ENCODE measurements at places on chromosomes 16 and 17.

DNA sequence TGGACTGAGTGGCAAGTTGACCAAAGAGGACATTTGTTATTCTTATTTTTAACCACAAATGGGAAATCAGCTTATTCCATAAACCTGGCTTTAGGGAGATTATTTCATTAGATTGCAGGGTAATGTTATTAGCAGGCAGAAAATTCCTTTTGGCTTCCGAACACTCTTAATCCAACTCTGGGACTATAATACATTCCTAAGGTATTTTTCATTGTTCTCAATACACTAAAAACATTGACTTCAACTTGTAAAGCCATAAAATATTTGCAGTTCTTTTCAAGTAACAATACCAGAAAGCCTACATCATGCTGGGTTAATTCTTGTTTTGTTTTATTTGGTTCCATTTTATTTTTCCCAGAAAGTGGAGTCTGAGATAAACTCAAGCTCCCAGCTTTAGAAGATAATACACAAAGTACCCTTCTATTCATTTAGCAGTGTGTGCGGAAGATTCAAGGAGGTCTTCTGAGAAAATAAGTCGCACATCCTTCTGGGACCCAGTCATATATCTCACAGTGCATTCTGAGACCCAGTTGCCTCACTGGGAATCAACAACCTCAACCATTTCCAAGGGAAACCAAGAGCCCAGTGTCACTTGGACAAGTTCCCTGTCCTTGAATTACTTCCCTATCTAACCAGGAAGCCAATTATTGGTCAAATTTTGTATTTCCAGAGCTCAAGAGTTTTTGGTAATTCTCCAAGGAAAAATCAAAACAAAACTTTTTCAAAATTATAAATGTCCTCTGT lies 389.6 kb upstream of the DYNLRB2 start:
- no peak for DNase-seq

GRCh38 chr17:57834146-57834741 lies 15.6 kb downstream of the MRPS23 start:
- peak; percentile 81 for DNase-seq

DNA sequence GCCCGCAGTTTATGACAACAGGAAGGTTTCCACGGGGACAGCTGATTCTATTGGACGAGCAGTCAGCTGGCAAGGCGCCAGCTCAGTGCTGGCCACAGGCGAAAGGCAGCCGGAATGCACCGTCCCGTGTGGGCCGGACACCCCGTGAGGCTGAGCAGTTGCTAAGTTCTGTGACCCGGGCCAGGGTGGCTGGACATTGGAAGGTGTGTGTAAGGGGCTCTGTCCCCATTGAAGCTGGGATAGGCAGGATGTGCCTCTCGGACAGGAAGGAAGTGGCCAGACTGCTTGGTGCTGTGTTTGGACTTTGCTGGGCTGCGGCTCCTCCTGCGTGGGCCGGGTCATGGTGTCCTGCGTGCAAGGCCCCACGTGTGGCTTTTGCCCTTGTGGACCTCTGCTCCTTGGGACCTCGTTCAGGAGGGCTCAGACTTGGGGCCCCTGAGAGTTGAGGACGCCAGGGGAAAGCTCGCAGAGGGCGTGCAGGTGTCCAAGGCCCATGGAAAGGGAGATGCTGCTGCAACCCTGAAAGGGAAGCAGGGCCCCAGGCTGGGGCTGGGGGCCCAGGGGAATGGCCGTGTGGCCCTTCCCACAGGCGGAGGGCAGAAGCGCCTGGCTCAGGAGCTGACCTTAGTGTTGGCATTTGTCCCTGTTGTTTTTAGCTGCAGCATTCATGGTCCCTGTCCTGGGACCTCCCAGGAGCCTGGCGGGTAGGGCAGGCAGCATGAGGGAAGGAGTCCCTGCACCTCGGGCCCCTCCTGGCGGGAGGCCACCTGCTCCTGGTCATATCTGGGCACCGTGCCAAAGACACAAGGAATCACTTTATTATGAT lies 10.0 kb downstream of the BAIAP2 start:
- DNase-seq = peak; percentile 96

- no peak for DNase-seq
These were observed 19.8 kb downstream of the FMNL1 start for GRCh38 chr17:45241328-45242028.

GRCh38 chr17:81479175-81480071 lies 33.2 kb downstream of the ACTG1 start:
- no peak for DNase-seq

DNA sequence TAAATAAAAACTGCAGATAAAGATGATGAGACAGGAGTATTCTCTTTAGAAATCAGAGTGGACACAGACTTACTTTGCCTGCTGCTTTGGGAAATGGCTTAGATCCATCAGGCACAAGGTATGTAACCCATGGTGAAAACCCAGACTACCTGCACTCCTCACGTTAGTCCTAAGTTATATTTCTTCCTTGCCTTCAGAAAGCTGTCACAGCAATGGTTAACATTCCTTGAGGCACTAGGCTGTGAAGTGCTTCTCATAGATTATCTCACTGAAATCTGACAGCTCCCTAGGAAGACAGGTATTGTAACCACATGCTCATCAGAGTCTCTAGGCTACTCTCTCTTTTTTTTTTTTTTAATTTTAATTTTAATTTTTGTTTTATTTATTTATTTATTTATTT lies 20.9 kb downstream of the ZSWIM7 start:
- no peak for DNase-seq

DNA sequence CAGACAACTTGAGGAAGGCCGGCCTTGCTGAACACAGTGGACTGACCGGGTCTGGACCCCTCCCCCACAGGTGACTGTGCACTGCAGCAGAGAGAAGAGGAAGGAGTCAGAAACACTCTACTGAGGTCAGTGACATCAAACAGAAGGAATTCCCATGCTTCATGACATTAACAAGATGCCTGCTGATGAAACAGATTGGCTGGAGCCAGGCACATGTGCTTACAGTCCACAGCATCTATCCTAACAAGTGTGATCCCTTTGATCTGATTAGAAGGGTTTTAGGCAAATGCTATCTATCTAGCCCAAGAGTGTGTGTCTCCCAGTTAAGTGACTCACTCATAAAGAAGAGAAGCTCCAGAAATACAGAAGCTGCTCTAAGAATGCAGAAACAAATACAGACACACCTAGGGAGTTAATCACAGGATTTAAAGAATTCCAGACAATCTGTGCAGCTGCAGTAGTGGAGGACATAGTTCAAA lies 90.2 kb downstream of the SYCE1L start:
- DNase-seq = no peak

DNA sequence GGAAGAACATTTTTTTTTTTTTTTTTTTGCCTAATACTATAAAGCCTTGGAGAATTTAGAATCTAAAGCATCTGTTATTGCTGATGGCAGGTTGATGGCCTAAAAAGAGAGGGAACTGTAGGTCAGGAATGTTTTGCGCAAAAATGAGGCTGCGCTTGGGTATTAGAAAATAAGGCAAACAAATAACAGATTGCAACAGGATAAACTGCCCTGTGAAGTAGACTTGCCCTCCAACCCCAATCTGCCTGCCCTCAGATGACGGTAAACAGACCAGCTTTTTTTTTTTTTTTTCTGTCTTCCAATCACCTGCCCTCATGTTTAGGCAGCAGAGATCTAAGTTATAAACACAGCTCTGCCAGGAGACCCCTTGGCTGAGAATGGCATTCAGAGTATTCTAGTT lies 3.8 kb upstream of the DHX8 start:
- no peak for DNase-seq

GRCh38 chr17:49209061-49209571 lies 1.3 kb downstream of the GNGT2 start:
- no peak for DNase-seq

GRCh38 chr17:28643983-28644786 lies 773 bp downstream of the BLTP2 start:
- peak; percentile 63 for DNase-seq

- no peak for DNase-seq
These were observed 19.1 kb upstream of the ZNF594 start for GRCh38 chr17:5210614-5211252.

- no peak for DNase-seq
These were observed 741 bp downstream of the PLK1 start for GRCh38 chr16:23679274-23679985.

DNA sequence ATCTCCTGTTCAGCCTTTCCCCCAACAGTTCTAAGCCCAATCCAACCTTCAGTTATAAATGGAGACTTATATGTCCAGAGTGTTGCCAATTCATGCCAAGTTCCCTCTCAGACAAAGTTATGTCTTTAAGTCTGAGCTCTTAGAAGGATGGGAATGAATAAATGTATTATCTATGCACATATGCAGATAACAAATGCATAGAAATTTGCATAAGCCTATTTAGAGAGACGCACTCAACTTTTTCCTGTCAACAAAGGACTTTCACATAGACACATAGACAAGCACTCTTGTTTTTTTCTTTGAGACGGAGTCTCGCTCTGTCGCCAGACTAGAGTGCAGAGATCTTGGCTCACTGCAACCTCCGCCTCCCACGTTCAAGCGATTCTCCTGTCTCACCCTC lies 95.1 kb downstream of the SOX9 start:
- DNase-seq = no peak

- peak; percentile 49 for DNase-seq
These were observed 996 bp downstream of the SUMO2 start for GRCh38 chr17:75181608-75182318.

DNA sequence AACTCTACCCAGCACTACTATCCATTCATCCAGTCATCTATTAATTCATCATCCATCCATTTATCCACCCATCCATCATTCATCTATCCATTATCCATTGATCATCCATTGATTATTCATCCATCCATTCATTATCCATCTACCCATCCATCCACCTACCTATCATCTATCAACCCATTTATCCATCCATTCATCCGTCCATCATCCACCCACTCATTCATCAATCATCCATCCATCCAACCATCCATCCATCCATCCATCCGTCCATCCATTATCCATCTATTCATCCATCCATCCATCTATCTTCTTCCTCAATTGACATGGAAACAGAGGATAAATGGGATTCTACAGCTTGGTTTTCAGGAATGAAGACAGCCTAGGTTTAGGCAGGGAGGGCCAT lies 12.0 kb downstream of the SLC4A1 start:
- no peak for DNase-seq

All from Right ventricle myocardium superior (tissue), 1 donor.